ENCODE measurements at places on chromosomes 3 and 15. TPM values are rescaled to one million over a fixed set of nuclear protein-coding genes. Genes with fewer than 3 reads are reported as not detected.
A peak's percentile ranks its signal among the peaks of the same experiment; 100 is the strongest.

The NRROS gene
- 0.35 TPM for total RNA-seq

GRCh38 chr3:7667774-7668173 lies 806.9 kb downstream of the GRM7 start:
- peak; percentile 22 for ATAC-seq

DNA sequence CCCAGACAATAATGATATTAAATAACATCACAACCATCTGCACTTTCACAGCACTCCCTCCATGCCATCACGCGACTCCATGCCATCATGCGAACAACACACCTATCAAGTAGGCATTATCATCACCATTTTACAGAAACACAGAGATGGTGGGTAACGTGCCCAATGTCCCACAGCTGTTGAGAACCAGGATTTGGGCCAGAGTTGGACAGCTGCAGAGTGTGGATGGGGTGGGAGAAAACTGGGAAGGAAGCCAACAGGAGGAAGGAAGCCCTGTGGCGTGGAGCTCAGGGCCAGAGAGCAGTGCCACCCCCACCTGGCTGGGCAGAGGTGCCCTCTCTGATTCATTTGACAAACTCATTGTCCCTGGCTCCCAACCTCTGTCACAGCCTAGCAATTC lies 29.0 kb downstream of the RBPMS2 start:
- no peak for ATAC-seq

- ATAC-seq = no peak
Observed at GRCh38 chr15:84006421-84006820, 229.2 kb upstream of the GOLGA6L4 start.

DNA sequence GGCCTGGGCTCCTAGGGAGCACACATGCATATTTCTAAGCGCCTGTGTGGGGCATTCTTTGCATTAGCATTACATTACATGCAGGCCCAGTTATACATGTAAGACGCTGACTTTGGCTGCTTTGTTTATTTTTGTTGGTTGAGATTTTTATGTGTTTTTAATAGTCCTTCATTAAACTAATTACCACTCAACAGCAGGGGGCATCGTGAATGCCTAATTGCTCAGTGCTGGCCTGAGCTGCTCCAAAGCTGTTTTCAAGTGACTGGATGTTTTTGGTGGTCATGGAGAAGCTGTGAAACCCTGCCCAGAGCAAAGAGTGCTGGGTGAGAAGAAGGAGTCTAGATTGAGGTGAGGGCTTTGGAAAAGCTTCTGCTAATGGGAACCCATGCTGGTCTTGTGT lies 41.5 kb downstream of the GPD1L start:
- ATAC-seq = peak; percentile 87

The LRRN1 gene
- 16.9 TPM for total RNA-seq

- ATAC-seq = peak; percentile 66
Observed at GRCh38 chr3:14467814-14468620, 65.6 kb downstream of the SLC6A6 start.

- ATAC-seq = no peak
Observed at GRCh38 chr15:25406261-25406660, 32.6 kb downstream of the UBE3A start.

DNA sequence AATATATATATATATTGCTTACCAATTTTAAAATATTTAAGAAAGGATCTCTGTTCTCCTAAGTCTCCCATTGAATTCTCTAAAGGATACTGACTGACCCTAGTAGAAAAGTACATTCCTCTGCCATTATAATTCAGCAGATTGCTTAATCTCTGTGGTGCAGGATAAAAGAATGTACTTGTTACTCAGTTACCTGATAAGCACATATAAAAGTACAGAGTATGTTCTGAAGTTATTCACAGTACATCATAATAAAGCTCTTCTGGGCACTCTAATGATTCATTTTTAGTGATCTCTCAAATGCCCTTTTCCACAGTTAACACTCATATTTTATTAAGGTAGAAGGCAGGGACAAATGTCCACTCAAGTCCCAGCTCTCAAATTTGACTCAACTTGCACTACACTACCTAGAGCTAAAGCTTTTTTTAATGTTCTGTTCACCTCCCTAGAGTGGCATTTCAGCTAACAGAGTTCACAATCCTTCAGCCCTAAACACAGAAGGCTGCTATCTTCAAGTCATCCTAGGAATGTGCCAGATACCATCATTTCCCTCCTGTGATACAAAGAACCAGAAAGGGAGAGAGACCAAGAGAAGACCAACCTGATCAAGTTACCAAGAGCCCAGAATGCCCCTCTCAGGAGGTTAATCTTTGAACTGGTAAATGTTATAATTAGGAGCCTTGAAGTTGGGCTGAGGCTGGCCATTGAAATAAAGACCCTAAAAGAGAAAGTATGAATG lies 53.3 kb downstream of the MEIS2 start:
- no peak for ATAC-seq

- ATAC-seq = no peak
Observed at GRCh38 chr15:77457191-77457904, 36.7 kb downstream of the HMG20A start.

The MAP1A gene
- 32.7 TPM for total RNA-seq

The DLEC1 gene
- total RNA-seq = 2.5 TPM

The NANOGP8 gene
- 0.87 TPM for total RNA-seq

GRCh38 chr3:86990734-86991481 lies at the start of gene VGLL3:
VGLL3 (minus strand) TSS chr3:86991149; CDS start chr3:86990743, 406 bp downstream.
- ATAC-seq = peak; percentile 84

The FANCD2OS gene
- not detected for total RNA-seq

- peak; percentile 71 for ATAC-seq
Observed at GRCh38 chr3:107956991-107957900, 133.6 kb downstream of the CD47 start.

The GRIP2 gene
- total RNA-seq = 16.4 TPM

GRCh38 chr3:2303566-2303965 lies 204.9 kb downstream of the CNTN4 start:
- no peak for ATAC-seq

The BFSP2 gene
- not detected for total RNA-seq

GRCh38 chr15:67826717-67827561 lies 1.6 kb downstream of the SKOR1 start:
- ATAC-seq = no peak

GRCh38 chr3:187927565-187927964 lies 182.3 kb upstream of the BCL6 start:
- no peak for ATAC-seq

The HCN4 gene
- total RNA-seq = 1.2 TPM

DNA sequence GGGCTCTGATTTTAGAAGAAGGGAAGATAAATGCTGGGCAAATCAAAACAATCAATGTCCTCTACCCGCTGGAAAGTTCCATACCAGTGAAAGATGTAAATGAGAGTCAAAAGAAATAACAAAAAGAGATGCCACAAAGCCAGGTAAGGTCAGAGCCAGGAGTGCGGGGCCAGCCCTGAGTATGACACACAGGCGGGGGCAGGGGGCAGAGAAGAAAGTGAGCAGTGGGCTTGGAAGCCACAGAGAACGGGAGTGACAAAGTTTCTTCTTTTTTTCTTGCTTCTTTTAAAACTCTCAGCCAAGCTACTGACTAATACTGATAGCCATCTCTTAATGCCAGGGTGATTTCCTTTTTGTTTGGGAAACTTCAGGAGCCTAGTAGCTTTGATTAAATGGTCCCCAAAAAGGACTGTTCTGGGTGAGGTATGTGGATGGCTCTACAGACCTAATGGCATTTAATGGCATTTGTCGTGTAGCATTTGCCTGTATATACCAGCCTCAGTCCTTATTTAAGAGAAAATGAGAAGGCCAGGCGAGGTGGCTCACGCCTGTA lies 23.1 kb upstream of the TSEN2 start:
- no peak for ATAC-seq

GRCh38 chr3:140765246-140765645 lies 87.4 kb downstream of the TRIM42 start:
- ATAC-seq = no peak

DNA sequence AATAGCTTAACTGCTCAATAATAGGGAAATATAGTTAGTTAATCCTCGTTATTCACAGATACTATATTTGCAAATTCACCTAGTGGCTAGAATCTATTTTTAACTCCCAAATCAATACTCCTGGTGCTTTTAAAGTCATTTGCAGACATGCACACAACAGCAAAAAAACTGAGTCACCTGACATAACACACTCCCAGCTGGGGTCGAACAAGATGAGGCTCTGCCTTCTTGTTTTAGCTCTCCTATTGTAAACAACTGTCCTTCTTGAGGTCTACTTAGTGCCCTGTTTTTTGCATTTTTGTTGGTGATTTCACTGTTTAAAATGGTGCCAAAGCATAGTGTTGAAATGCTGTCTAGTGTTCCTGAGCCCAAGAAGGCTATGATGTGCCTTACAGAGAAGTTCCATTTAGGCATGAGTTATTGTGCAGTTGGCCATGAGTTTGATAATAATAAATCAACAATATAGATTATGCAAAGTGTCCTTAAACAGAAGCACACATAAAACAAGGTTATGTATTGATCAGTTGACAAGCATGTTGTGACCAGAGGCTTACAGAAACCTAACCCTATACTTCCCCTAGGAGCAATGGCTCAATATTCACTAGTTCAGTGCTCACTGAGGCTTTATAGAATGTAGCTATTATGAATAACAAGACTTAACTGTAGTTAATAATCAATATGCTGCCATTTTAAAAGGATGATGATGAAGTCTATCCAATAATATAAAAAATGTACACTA lies 18.6 kb downstream of the MAP3K13 start:
- peak; percentile 67 for ATAC-seq

DNA sequence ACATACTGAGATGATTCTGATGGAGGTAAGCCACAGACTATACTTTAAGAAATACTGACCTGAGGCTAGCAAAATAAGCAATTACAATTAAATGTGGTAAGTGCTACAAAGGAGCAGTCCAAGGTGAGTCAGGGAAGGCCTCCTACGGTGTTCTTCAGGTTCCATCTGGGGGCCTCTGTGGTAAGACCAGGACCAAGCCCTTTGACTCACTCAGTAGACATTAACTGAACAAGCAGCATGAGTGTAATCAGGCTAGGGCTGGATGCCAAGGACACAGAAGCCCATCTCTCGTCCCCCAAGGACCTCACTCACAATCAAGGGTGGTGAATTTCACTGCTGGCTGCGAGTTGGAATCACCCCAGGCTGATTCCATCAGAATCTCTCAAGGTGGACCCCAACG lies 37.3 kb downstream of the DZIP1L start:
- no peak for ATAC-seq

DNA sequence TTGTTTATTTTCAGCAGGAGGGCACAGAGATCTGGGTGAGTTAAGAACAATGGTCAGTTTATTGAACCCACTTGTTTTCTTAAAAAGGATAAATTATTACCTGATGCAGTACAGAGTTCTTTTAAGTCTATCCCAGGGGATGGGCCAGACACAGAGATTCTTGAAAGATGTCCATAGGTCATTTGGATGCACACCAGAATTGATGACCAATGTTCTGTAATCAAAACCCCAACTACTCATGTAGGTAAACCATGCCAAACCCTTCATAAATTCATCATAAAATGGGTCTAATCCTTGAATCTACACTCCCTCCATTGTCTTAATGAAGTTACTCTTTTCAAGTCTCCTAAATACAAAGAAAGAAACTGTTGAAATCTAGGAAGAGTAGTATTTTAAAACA lies 273.0 kb upstream of the COL8A1 start:
- ATAC-seq = no peak

The SOX2 gene
- 129 TPM for total RNA-seq

DNA sequence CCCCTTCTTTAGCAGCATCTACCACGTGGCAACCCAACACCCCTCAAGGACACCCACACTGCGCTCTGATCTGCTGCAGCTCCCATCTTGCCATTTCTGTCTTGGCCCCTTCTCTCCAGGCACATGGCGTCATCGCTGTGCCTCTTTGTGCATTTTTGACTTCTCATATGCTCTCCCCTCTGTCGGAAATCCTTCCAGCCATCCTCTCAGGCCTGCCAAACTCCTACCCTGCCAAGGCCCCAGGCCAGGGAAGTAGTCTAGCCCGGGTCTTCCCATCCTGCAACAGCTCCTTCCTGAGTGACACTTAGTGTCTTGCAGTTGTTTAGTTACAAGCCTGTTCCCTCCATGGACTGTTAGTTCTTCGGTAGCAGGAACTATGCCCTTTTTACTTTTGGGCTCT lies 34.0 kb upstream of the CTXND1 start:
- ATAC-seq = no peak

The FRMD5 gene
- total RNA-seq = 0.38 TPM

- ATAC-seq = no peak
Observed at GRCh38 chr3:60973321-60973720, 277.9 kb downstream of the FHIT start.

The SLC24A5 gene
- total RNA-seq = 0.14 TPM

GRCh38 chr3:99625237-99625622 lies 13.2 kb upstream of the COL8A1 start:
- ATAC-seq = no peak

DNA sequence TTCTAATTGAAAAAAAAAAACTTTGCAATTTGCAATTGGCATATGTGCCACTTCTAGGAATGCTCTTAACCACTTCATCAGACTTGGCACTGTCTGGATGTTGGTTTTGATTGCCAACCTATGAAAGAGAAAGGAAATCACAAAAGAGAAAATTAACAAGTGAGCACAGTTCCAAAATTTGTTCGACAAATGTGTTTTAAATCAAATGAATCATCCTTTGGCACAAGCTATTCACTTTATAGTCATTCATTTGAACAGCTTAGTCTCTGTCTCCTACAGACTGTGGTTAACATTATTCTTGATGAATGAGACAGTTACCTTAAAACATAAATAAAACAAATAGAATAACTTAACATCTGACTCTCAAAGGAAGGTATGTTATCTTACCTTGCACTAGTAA lies 265.0 kb downstream of the EPHA3 start:
- ATAC-seq = no peak

DNA sequence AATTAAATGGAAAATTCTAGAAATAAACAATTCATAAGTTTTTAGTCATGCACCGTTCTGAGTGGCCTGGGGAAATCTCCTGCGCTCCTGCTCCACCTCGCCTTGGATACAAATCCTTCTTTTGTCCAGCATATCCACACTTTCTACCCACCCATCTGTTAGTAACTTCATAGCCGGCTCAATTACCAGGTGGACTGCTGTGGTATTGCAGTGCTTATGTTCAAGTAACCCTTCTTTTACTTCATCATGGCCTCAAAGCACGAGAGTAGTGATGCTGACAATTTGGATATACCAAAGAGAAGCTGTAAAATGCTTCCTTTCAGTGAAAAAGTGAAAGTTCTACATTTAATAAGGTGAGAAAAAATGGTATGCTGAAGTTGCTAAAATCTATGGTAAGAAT lies 142.3 kb upstream of the CHL1 start:
- no peak for ATAC-seq

DNA sequence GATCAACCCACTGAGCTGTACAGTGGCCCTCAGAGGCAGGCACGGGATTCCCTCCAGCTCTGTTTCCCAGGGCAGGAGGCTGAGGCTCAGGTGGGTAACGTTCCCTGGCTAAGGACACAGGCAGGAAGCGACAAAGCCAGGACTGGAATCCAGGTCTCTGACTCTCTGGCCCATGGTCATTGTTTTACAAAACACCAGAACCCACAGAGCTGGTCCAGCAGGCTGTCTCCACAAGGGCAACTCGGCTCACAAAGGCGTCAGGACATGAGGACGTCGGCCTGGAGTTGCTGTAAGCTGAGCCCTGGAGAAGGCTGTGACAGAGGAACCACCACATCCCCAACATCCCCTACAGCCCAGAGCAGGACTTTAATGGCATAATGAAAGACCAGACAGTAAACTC lies 30.7 kb downstream of the NUP210 start:
- no peak for ATAC-seq

GRCh38 chr15:74884428-74885223 lies 5.2 kb upstream of the MPI start:
- no peak for ATAC-seq

GRCh38 chr15:50140983-50141382 lies 21.9 kb upstream of the ATP8B4 start:
- no peak for ATAC-seq

Measured in motor neuron (in vitro differentiated cells).